ENCODE measurements at places on chromosomes 16 and 17.

- no peak for DNase-seq
Observed at GRCh38 chr16:8908810-8909468, 26.8 kb downstream of the LITAFD start.

DNA sequence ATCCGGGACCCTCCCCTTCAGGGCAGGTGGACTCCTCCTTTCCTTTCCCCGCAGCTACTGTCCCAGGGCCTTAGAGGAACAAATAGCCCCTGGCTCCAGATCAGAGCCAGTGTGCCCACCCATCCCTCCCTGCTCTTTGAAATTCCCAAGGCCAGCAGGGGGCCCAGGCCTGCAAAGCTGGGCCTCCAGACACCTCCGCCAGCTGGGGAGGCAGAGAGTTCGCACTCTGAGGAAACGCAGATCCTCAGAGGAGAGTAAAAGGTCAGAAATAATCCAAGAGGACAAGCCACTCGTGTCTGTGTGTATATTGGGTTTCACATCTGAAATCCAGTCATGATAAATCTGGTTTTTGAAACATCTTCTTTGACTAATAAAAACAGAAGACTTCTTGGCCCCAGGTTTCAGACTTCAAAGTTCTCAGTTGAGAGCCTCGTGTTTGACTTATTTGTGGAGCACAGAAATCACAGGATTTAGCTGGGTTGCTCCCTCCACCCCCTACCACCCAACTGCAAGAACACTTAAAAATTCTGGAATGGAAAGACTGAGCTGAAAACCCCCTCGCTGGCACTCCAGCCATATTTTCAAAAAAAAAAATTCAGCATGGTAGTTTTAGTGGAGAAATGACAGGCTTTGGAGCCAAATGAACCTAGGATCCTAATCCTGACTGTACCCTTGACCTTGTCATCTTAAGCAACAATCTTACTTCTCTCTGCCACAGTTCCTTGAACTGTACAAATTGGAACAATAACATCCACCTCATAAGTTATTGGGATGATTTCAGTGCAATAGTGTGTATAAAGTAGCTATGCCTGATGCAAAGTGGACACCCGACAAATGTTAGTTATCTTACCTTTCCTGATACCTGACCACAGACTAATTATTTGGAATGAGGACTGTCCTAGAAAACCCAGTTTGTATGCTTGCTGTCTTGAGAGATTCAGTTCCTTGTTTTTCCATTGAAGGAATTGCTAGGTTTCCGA lies 44.5 kb upstream of the TBX2 start:
- no peak for DNase-seq

- peak; percentile 63 for DNase-seq
Observed at GRCh38 chr17:29615048-29615385, 7.7 kb downstream of the CORO6 start.

GRCh38 chr17:73549841-73550430 lies 94.3 kb downstream of the SDK2 start:
- no peak for DNase-seq

DNA sequence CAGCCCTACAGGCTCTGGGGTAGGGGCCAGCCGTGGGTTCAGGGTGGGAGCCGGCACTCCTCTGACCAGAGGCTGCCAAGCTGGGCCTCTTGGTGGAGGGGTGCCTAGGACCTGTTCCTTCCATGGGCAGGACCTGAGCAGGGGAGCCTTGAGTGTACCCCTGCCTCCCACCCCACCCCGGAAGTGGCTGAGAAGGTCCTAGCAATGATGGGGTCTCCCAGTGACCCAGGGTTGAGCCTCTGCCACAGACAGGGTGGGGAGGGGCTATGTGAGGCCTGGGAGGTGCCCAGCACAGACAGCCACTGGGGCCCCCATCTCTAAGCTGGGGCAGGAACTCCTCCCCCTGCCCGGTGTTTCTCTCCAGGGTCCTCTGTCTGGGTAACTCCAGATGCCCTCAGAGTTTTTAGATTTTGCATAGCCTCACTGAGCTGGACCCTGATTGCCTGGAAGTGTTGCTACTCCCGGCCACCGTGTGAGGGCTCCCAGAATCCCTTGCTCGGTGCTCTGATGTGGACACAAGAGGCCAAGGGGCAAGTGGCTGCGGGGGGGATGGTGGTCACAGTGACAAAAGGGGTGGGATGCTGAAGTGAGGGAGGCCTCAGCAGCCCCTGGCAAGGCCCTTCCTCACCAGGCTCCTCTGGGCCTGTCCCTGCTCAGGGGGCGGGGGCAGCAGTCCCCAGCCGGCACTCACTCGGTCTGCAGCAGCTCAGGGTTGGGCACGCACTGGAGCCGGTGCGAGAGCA lies 6.4 kb upstream of the MTSS2 start:
- no peak for DNase-seq

GRCh38 chr16:68517606-68518166 lies 21.4 kb upstream of the ZFP90 start:
- no peak for DNase-seq

GRCh38 chr17:66446419-66446818 lies 144.0 kb downstream of the PRKCA start:
- DNase-seq: no peak

- DNase-seq: no peak
Observed at GRCh38 chr17:55731586-55732250, 9.1 kb upstream of the TMEM100 start.

DNA sequence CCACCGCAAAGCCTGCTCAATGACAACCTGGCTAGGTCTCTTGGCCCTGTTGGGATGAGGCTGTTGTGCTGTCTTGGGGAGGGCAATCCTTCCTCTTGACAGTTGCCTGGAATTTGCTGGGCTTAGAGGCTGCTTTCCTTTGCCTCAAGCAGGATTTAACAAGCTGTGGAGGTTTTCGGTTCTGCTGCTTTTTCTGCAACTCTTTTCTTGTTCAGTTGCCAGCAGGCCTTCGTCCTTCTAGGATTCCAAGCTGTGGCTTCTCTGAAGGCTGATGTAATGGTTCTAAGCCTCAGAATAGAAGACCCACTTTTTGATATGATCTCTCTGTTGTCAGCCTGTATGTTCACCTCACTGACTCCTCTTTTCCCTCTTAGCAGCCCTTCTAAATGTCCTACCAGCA lies 149.5 kb upstream of the HS3ST4 start:
- DNase-seq: no peak
